Naive thymus-derived CD8-positive, alpha-beta T cell (primary cell): ENCODE measurements at places on chromosomes 5 and 9.

GRCh38 chr5:73827106-73827450, 201.1 kb downstream of the ARHGEF28 start:
- DNase-seq, result no peak

DNA sequence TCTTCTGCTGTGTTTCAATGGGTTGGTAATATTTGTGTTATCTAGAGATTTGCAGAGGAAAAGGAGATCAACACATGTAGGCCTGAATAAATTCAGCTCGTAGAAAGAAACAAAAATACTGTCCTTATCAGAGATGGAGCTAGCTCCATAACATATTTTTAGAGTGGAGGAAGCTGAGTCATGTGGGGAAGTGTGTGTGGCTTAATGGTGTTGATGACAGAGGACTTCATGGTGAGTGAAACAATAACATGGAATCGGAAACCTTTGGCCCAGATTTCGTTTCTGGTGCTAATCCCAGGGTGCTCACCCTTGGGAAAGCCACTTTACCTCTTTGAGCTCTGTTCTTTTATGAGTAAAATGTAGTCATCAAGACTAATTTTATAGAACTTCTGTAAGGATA, 825.0 kb downstream of the TLR4 start:
- no peak for DNase-seq

- DNase-seq, result no peak
Observed at GRCh38 chr9:35675204-35675603, 1.5 kb downstream of the CA9 start.

DNA sequence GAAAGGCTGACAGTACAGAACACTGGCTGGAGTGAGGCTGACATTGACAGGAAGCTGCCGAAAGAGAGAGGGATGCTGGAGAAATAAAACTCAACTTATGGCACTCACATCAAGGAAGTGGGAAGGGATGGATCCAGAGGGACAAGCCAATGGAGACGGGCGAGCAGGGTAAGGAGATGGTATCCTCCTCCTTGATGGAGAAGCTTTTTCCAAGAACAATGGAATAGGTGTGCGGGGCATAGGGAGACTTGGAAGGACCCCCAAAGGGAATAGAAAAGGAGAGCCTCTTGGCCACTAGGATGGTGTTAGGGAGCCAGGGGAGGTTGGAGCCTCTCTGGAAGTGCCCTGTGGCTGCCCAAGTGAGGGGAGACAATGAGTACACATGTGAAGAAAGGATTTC, 58.4 kb upstream of the GRHPR start:
- DNase-seq, result no peak

DNA sequence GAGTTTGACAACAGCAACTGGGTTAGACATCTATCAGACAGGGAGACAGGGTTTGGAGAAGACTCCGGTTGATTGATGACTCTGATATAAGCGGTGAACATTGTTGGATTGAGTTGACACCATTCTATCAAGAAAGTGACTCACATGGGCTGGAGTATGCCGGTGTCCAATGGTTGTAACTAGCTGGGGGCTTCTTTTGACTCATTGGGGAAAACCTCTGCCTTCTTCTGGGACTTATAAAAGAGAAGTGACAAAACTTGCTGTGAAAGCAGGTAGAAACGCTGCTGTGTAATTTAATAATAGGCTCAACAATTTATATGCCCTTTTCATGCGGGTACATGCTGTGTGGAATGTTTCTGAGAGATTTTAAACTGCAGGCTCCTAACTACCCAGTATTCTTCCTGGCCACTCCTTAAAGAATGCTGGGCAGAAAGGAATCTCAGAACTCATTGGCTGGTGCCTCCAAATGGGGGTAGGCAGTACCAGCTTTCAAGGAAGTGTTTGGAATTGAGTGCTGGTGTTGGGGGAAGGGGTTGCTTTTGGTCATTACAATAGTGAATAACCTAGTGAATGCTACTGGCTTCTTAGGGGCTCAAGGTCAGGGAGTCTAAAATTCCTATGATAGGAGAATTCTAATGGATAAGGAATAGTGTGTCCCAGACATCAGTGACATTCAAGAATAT, 43.9 kb downstream of the FYB1 start:
- DNase-seq, result no peak

- no peak for DNase-seq
Observed at GRCh38 chr5:118042076-118042475, 946.3 kb downstream of the DTWD2 start.

GRCh38 chr9:136354592-136355085, 8.9 kb downstream of the DNLZ start:
- no peak for DNase-seq

DNA sequence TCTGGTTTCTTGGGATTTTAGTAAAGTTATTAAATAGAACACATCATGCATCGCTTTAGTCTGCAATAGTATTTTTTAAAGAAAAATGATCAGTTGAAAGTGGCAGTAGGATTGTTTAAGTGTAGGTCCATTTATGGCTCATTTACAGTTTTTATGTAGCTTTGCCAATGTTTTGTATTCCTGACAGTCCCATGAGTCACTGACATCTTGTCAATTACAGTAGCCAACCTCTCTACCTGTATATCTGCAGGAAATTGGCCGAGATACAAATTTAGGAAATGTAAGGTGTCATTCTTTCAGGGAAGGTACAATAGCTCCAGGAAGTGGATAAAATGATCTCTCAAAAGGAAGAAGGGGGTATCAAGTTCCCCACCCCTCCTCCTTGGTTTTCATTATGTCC, 47.7 kb upstream of the MTAP start:
- DNase-seq, result no peak

- no peak for DNase-seq
Observed at GRCh38 chr5:52356311-52356918, 431.3 kb upstream of the ITGA1 start.

DNA sequence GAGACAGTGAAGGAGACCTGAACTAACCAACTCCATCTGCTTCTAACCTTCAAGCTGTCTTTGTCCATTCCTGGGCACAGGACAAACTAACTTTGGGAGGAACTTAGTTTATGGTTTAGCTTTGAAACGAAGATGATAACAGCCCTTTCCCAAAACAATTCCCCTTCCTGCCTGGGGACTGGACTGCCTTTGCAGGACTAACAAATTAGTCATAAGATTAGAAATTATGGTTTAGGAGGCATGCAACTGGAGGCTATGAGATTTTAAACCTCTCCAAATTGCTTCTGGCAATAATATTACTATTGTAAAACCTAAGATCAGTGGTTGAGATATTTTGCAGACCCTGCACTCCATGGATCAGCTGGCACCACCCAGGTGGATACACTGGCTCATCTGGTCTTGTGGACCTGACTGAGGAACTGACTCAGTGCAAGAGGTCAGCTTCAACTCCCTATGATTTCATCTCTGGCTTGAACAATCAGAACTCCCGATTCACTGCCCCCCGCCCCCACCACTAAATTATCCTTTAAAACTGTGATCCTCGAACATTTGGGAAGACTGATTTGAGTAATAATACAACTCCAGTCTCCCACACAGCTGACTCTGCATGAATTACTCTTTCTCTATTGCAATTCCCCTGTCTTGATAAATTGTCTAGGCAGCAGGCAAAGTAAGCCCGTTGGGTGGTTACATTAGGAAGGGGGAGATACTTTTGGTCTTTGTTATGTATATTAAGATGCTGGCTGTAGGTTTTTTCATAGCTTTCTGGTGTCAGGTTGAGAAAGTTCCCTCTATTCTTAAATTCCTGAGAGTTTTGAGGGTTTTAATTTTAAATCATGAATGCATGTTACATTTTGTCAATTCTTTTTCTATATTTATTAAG, 213.3 kb downstream of the TSSK1B start:
- DNase-seq, result no peak

DNA sequence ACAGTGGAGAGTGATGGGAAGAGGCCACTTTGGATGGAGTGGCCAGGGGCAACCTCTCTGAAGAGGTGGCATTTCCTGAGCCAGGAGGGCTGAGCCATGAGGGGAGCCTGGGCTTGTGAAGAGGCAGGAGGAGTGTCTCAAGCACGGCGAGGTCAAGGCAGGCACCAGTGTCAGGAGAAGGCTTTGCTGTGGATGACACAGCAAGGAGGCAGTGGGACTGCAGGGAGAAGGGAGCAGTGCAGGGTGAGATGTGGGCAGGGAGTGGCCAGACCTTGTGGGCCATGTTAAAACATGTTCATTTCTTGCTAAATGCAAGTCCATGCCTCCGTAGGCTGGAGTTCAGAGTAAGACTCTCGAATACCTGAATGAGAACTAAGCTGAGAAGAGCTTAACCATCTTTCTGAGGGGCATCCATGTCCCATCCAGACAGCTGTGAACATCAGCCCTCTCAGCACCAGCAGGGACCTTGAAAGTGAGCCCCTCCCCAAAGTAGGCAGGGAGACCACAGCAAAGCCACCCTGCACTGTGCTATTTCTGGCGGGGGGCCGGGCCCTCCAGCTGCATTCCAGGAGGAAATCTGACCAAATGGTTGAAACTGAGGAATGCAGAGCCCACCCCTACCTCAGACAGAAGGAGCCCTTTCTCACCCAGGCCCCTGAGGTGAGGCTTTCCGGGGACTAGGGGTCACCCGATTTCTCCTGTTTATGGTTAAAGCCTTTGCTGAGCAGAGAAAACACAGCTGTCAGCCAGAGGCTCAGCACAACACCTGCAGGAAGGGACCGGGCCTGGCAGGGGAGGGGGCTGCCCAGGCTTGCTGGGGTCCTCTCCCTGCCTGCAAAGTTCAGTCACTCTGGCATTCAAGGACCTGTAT, 16.1 kb upstream of the ARSI start:
- DNase-seq, result no peak

DNA sequence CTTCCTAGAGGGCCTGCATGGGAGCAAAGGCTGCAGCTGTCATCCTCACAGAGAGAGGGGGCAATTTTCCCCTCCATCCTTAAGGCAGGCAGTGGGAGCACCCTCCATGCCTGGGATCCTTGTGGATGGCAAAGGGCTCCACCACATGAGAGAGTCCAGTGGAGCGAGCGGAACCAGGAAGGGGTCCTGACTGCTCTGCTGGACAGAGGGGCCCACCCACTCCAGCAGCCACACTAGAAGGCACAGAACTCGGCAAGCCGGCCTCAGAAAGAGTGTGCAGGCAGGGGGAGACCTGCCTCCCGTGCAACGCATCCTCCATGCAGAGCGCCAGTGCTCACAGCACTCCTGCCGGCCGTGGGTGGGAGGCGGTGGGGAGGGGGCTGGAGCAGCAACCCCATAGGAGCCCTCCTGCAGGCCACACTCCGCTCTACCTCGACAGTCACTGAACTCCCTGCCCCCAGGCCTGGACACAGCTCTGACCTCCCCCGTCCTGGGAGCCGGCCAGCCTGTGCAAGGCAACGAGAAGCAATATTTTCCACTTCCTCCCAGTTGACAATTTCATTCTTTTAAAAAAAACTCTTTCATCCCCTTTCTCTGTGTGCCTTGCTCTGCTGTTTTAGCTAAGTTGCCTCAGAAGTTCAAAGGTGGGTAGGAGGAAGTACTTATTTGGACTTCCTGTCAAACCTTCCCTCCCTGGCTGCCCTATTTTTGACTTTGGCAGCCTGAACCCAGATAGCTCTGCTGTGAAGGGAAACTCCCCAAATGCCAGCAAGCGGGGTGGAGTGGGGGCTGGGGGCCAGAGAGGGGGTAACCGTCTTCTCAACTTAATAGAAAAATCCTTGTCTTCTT, 5.3 kb upstream of the LCP2 start:
- DNase-seq, result peak; percentile 82

DNA sequence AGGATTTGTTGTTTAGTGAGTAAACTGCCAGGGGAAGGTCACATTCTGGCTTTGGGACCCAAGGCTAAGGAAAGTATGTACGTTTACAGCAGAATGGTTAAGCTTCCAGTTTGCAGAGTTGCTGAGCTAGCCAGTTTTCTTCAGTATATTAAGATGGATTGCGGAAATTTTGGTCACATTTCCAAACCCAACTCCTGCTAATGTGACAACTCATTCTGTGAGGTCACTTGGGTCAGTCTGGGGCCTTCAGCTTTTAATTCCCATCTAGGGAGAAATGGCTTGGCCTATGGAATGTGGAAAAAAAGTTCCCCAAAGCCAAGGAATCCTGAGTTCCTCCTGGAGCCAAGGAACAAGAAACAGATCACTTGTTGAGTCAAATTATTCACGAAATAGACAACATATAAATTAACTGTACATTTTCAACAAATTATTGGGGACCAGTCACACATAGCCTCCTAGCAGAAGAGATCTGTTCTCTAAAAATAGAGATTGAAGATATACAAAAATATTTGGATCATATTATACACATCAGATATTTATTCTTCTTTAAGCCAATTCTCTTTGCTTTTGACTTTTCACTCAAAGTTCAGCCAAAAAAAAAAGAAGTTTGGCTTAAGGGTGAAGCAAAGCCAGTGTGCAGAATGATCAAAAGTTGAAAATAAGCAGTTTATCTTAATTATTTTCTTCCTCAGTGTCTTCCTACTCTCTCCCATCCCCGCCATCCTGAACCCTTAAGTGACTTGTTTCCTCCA, 8.8 kb downstream of the KCNV2 start:
- no peak for DNase-seq

- DNase-seq, result no peak
Observed at GRCh38 chr5:1099926-1100663, 11.8 kb downstream of the SLC12A7 start.

- DNase-seq, result no peak
Observed at GRCh38 chr9:96638606-96639364, 16.3 kb downstream of the PRXL2C start.

- DNase-seq, result no peak
Observed at GRCh38 chr5:99177796-99178195, 249.0 kb upstream of the CHD1 start.

GRCh38 chr9:98500337-98500919, 208.3 kb downstream of the GABBR2 start:
- DNase-seq, result no peak

GRCh38 chr9:133961226-133962165, 30.6 kb downstream of the VAV2 start:
- no peak for DNase-seq

GRCh38 chr5:91118796-91119195, 264.3 kb downstream of the ARRDC3 start:
- DNase-seq, result no peak

DNA sequence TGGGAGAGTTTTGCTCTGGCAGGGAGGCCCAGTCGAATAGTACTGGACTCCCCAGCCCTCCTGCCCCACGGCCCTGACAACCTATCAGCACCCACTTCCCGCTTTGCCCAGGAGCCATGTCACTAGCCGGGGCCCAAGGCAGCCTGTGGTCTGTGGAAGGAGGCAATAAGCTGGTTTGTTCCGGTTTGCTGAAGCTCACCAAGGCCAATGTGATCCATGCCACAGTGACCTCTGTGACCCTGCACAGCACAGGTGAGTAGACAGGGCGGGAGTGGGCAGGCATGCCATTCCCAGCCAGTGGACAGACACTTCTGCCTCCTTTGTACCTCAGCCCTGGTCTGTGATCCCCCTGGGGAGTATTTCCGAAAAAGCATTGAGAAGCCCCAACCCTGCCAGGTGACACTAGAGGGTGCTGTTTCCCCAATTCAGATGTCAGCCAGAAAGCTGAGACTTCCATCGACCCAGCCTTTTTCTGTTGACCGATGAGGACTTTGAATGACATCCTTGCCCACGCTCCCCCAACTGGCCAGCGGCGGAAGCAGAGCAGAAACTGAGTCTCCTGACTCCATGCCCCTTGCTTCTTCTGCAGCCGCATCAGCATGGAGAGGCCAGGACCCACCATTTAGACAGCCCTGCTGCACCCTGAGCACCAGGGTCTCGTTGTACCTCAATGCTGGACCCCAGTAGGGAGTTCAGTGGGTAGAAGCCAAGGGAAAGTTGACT, 9.6 kb downstream of the PCYOX1L start:
- peak; percentile 17 for DNase-seq
